ENCODE measurements at places on chromosomes 3 and 15.

DNA sequence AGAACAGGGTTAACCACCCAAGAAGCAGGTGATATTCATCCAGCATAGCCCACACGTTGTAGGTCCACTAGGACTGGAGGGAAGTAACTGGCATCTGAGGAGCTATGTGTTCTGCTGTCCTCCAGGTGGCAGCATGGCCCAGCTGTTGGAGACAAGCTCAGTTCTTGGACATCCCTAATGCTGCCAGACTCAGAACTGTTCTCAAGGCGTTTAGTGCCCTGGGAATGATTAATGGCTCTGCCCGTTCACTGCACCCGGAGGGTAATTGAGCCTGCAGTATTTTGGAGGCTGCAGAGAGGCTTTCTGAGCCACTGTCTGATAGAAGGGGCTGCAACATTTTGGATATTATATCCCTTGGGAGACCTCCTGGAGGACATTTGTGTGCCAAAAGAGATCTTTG lies 521.3 kb upstream of the SEMA6D start:
- DNase-seq, result peak; percentile 89

- DNase-seq, result no peak
Measured at GRCh38 chr3:30258426-30259392, 347.7 kb upstream of the TGFBR2 start.

- DNase-seq, result no peak
Measured at GRCh38 chr3:79368403-79368802, 399.4 kb downstream of the ROBO1 start.

GRCh38 chr3:123636431-123636841 lies 51.6 kb upstream of the HACD2 start:
- DNase-seq, result no peak

DNA sequence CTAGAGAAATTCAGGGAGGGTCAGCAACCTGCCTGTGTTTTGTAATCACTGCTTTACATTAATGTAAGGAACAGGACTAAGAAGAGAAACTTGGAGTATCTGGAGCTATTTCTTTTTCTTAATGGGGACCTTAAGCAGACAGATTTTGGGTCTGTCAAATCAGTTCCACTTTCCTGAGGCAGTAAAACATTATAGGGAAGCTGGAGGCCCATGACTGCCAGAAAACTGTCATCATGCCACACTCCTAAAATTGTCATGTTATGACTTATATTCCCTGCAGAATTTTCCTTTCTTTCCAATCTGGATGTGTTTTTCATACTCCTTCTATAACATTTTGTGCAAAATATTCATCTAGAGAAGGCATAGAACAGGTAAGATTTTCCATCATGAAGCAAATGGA lies 28.8 kb downstream of the DGKG start:
- no peak for DNase-seq

DNA sequence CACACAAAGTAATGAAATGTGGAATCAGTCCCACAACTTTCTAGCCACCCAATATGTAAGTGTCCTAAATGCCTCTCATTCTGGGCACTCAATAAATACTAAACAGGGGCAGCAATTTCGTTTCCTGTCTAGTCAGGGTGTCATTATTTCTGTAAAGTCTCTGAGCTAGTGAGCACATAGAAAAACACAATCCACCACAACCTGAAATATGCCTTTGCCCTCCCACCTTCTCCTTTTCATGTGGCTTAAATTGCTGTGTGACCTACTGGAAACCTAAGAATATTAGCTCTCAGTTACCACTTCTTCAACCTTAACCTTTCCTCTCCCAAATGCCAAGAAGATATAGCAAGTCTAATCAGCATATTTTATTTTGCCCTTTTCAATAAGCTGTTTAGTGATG lies 456.3 kb upstream of the KCNMB2 start:
- no peak for DNase-seq

- no peak for DNase-seq
Measured at GRCh38 chr3:107800710-107801109, 277.9 kb downstream of the BBX start.

GRCh38 chr3:170233530-170233929 lies 11.3 kb downstream of the PRKCI start:
- DNase-seq, result no peak

DNA sequence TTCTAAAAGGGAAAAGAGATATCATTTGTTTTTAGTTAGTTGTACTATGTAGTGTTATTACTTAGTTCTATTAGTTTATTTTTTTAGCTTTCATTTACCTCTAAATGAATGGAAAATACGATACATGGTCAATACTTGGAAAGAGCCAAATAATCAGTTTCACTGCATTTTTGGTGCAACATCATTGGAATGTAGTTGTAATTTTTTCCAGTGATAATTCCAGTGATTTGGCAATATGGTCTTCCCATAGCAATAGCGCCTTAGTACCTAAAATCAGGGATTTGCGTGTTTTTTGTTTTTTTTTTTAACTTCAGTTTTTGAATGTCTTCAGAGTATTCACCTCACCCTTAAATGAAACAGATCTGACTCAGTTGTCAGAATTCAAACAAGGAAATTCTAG lies 41.8 kb downstream of the RAB8B start:
- DNase-seq, result no peak

DNA sequence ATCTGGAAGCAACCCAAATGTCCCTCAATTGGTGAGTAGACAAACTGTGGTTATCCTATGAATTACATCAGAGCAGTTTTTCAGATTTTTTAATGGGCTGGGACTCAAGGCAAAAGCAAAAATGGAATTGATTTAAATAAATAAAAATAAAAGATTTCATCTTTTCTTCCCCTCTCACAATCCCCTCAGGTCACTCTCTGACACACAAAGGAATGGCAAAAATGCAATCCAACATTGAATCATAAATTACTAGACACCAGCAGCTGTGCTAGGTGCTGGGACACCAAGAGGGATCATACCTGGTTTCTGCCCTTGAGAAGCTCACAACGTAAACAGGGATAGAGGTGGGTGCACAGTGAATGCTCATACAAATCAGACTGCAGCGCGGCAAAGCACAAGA lies 58.8 kb downstream of the CPN2 start:
- DNase-seq, result no peak

- no peak for DNase-seq
Measured at GRCh38 chr3:51382947-51383578, 2.0 kb upstream of the MANF start.

DNA sequence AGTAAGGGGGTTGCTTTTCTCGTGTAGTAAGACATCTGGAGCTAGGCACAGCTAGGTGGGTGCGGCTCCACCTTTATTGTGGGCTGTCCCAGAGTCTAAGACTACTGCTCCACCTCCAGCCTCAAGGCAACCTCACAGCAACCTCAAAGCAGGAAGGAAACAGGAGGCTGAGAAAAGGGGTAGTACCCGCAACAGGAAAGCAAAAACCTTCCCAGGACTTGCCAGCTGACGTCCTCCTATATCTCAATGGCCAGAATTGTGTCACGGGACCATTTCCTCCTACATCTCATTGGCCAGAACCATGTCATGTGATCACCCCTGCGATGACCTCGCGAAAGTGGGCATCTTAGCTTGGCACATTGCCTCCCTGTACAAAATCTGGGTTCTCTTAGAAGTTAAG lies 4.3 kb upstream of the GPR160 start:
- no peak for DNase-seq

- DNase-seq, result peak; percentile 78
Measured at GRCh38 chr3:14725564-14726440, 50.9 kb downstream of the C3orf20 start.

- DNase-seq, result no peak
Measured at GRCh38 chr15:83657549-83657948, 3.6 kb downstream of the ADAMTSL3 start.

- peak; percentile 33 for DNase-seq
Measured at GRCh38 chr15:38514601-38515000, 50.0 kb downstream of the RASGRP1 start.

DNA sequence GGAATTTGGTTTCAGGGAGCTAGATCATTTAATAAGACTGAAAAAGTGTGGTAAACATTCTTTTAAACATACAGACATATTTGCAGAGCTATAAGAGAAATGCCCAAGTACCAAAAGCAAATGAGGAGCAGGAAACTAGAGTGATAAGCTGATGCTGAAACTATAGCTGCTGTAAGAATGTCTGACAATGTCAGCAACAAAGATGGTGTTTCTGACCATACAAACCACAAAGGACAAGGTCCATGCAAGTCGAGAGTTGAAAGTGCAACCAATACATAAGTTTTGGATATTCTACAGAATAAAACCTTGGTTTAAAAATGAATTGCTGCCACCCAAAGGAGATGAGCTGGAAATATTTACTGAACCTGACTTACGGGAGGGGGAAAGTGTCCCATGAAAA lies 610.2 kb downstream of the TBL1XR1 start:
- no peak for DNase-seq

- no peak for DNase-seq
Measured at GRCh38 chr15:99427668-99428361, 138.0 kb upstream of the MEF2A start.

DNA sequence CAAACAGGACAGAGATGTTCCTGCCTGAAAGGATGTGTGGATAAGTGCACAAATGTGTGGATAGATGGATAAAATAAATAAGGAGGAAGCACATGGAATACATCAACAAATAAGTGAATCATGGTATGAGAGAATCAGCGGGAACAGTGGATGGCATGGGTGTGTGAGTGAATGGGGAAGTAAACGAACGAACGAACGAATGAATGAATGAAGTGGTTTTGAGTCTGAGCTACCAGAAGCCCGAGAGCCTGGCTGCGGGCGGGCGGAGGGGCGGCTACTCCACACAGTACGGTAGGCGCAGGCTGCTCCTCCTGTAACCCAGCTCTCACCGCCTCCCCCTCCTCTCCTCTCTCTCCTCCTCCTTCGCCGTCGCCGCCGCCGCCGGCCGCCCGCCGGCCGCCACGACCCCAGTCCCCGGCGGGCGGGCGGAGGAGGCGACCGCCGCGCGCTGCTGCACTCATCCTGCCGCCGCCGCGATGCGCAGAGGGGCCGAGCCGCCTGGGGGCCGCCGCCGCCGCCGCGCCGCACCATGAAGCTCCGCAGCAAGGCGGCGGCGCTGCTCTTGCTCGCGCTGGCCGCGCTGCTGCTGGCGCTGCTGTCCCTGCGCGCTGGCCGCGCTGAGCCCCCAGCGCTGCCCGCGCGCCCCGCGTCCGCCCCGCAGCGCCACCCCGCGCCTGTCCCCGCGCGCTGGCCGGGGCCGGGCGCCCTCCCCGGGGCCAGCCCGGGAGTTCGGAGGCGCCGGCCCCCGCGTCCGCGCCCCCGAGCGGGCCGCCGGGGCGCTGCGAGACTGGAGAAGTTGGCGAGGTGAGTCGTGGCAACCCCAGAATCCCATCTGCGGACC lies at the start of gene GXYLT2:
Gene GXYLT2, plus strand, starts transcription at position 342 of the 841 bp plus-strand sequence. Its CDS starts 188 bp downstream, at position 530.
- peak; percentile 77 for DNase-seq

- no peak for DNase-seq
Measured at GRCh38 chr3:135869439-135870105, 96.0 kb upstream of the PPP2R3A start.

DNA sequence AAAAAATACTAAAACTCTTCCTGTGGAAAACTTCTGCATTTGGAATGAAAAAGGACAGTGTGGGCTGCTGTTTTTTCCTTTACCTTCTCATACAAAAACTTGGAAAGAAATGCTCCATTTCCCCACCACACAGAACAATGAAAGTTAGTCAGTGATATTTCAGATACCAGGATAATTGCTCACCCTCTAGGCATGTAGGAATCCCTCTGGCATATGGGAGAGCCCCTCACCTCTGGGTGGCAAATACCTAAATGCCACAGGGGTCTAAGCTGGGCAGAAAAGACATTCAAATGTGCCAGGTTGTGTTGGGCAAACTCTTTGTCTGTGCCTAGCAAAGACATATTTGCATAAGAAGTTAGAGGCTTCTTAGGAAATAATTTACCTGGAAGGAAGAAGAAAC lies 560.3 kb upstream of the NR2F2 start:
- no peak for DNase-seq

- peak; percentile 74 for DNase-seq
Measured at GRCh38 chr15:40470423-40471104, at the start of gene CHST14. Gene CHST14 (plus strand): TSS chr15:40470984. CDS start chr15:40471214, 230 bp downstream.

GRCh38 chr15:71448688-71449114 lies 333.4 kb downstream of the THSD4 start:
- peak; percentile 71 for DNase-seq

GRCh38 chr3:142215106-142215505 lies 10.3 kb downstream of the GK5 start:
- DNase-seq, result no peak

DNA sequence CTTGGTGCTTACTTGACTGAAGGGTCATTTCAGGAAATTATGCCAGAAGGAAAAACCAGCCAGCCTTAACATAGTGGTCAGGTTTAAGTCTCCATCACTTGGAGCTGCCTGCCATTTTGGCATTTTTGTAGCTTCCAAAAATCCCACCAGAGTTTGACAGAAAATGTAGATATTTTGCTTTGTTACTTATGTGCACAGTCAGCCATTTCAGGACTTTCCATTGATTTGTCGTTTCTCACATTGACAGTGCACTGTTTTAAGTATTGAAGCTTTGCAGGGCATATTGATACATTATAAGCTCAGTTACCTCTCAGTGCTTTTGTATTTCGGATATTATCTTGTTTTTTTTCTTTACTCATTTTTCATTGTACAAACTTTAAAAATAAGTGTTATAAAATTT lies 89.0 kb upstream of the ANKRD34C start:
- DNase-seq, result no peak

- no peak for DNase-seq
Measured at GRCh38 chr3:174636451-174636850, 222.7 kb upstream of the NAALADL2 start.

GRCh38 chr3:31925271-31925630 lies 55.8 kb downstream of the OSBPL10 start:
- DNase-seq, result no peak

- DNase-seq, result no peak
Measured at GRCh38 chr3:51750878-51751277, 28.2 kb downstream of the IQCF6 start.

DNA sequence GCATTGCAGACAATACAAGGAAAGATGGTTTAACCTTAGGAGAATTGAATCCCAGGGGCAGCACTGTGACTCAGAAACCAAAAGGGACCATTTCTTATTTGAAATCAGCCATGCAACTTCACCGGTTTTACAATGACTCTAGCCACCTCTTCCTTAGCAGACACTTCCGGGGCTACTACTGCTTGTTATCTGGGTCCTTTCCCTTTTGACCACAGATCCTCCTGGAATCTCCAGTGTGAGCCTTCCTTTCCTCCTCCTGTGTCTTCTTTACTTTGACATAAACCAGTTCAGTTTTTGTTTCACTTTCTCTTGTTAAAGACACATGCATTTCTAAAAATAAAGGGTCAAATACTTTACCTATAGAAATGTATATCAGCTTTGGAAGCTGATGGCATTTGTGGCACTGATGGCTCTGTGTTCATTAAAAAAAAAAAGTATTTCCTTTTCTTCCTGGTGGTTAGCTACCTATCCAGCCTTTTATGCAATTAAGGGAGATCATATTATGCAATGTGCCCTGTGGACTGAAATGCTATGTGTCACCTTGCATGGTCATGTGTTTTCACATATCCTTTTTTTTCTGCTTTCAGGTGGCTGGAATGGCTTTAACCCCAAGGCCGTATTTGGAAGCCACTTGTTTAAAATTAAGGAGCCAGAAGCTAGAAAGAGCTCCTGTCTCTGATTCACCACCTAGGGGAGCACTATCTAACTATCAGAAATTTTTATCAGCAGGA lies 296.2 kb downstream of the CHL1 start:
- no peak for DNase-seq
